ENCODE measurements at places on chromosomes 11 and 22.
A peak's percentile ranks its signal among the peaks of the same experiment; 100 is the strongest.

DNA sequence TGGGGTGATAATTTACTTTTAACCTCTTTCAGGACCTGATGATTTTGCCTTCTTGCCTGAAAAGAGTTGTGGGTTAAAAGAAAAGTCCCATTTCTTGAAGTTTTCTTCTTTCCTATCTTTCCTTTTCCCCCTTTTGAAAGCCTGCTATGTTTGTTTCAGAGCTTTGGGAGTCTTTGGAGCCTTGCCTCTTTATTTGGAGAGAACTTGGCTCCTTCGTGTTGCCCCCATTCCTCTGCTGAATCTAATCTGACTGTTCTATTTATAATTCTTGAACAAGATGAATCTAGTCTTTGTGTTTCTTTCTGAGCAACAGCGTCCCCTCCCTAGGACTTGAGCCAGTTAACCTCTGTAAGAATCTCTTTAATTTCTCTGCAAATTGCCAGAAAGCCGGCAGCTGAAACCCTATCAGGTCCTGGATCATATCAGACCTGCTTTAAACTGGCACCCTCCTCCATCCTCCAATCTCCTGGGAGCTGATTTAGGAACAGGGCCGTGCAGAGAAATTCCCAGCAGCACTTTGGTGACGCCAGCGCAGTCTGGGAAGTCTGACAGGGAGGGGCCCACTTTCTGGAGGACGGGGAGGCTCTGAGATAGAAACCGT is 289.1 kb upstream of the SORL1-AS1 start:
- DNase-seq: peak; percentile 77

DNA sequence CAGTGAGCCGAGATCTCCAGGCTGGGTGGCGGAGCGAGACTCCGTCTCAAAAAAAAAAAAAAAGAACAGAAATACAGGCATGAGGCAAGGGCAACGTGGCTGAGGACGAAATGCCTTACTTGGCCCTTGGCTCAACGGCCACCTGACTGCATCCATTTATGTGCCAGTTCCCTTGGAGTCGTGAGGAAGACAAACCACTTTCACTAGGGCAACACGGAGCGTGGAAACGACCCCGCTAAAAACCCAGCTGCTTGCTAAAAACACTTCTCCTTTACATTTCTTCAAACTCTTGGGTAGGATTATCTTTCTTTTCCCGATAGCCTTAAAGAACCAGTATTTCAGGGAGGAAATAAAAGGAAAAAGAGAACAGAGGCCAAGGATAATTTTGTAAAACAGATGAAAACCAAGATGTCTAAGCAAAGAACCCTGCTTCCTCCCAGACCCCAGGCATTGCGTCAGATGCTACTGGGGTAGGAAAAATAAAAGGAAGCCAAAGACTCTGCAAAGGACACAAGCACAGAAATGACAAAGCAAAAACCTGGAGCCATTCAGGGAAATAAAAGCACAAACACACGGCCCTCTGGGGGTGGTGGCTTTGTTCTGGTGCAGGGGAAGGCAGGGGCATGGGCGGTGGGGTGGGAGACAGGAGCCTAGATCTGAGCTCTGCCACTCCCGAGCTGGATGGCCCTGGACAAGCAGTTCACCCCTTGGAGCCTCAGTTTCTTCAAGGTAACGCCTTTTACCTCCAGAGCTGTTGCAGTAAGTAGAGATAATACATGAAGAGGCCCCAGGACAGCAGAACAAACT is 37.0 kb downstream of the PC start:
- DNase-seq: no peak

DNA sequence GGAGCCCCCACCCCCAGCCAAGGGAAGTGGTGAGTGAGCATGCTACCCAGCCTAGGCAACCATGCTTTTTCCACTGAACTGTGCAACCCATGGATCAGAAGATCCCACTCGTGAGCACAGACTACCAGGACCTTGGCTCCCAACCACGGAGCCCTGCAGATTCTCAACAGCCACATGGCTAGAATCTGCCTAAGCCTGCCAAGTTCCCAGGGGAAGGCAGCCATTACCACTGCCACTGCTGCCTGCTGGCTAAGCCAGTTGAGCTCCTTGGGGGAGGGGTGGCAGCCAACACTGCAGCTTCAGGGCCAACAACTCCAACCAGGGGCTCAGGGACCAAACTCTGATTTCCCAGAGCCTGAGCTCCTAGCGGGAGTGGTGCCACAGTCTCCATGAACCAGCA is 195.8 kb downstream of the DLG2 start:
- DNase-seq: no peak

GRCh38 chr11:17734986-17735817 is 621 bp downstream of the KCNC1 start:
- DNase-seq: peak; percentile 70

- no peak for DNase-seq
Measured at GRCh38 chr22:25395468-25395867, 169.0 kb upstream of the GRK3 start.

- no peak for DNase-seq
Measured at GRCh38 chr11:64799623-64800302, 3.3 kb downstream of the MAP4K2 start.

DNA sequence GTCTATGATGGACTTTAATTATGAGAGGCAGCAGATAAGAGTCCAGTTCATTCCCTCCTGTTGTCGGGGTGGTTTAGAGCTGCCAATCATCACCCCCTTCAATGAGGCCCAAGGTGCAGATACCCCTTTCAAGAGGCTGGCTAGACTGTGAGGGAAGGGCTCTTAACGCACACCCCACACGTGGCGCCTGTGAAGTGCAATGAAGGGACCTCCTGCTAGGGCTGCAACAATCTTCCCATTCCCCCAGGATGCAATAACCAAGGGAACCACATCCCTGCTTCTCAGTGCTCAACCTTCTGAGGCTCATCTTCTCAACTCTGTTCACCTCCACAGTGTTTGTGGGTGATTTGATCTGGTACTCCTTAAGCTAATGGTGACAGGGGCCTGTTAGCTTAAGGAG is 19.0 kb downstream of the TENM4 start:
- no peak for DNase-seq

DNA sequence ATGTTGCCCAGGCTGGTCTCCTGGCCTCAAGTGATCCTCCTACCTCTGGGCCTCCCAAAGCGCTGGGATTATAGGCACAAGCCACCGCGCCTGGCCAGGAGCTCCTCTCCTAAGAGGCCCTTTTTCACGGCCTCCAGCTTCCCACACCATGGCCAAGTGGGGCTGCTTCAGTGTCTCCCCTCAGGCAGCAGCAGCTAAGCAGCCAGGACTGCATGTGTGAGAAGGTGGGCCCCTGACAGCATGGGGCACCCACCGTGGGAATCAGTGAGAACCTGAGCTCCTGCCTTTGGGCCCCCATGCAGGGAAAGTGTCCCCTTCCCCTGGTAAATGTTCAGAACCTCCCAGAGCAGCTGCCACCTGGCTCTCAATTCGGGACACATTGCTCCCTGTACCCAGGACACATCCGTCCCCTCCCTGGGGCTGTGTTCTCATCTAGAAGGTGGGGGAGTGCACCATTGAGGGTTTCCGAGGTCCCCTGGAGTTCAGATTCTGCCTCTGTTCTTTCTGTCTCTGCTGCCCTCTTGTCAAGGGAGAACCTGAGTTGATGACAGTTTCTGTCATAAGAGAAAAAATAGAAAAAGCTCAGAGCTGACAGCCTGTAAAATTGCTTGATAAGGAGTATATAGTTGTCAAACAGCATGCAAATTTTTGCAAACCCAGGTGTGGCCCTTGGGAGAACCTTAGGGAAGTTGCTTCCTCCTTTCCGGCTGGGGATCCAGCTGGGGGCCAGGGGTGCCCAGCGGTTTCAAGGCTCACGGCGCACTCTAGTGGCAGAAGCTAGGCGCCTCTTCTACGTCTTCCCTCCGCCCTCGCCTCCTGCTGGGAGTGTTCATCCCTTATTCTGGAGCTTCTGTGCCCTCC is 29.7 kb downstream of the FAM83F start:
- peak; percentile 59 for DNase-seq

- DNase-seq: peak; percentile 81
Measured at GRCh38 chr22:24564376-24565058, 8.7 kb downstream of the SNRPD3 start.

DNA sequence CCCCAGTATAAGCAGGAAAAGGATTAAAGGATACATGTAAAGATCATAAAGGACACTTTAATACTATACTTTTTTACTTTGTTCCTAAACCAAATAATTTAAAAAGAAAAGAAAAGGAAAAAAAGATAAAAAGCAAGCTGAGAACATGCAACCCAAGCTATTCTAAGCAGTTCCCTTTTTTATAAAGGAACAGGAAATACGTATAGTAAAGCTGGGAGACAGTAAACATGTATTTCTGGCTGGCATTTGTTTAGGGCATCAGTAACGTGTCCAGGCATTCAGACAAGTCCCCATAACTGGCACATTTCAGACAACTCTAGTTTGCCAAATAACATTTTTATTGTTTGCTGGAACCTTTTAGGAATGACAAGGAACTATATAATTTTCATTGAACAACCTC is 24.9 kb downstream of the BCO2 start:
- DNase-seq: no peak

DNA sequence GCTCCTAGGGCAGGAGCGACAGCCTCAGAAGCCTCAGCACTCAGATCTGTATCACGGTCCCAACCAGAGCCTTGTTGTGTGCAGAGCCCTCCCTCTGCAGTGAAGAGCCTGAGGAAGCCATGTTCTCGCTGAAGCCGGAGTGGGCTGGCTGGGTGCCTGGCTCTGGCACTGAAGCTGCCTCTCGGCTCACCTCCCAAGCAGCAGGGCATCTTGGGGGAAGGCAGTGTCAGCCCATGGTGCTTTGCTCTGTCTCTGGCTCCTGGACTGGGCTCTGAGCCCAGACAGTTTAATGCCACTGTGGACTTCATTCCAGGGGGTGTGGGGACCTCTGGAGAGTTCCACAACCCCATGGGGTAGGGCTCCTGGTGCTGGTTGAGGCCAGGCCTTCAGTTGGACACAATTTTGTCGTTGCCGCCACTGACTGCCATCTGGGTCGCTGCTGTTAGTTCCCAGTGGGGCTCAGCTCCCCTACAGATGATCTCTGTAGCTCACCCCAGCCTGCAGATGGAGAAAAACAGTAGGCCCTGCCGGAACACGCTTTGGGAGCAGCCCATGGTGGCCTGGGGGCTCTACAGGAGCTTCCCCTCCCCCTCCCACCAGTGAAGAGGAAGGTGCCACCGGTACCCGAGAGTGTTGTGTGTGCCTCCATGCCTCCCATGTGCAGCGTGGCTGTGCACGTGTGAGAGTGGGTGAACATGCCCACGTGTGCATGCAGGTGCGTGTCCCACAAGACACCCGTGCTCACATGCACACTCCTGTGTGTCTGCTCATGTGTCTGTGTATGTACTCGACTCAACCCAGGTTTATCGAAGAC is 86.5 kb upstream of the B3GAT1 start:
- DNase-seq: no peak

DNA sequence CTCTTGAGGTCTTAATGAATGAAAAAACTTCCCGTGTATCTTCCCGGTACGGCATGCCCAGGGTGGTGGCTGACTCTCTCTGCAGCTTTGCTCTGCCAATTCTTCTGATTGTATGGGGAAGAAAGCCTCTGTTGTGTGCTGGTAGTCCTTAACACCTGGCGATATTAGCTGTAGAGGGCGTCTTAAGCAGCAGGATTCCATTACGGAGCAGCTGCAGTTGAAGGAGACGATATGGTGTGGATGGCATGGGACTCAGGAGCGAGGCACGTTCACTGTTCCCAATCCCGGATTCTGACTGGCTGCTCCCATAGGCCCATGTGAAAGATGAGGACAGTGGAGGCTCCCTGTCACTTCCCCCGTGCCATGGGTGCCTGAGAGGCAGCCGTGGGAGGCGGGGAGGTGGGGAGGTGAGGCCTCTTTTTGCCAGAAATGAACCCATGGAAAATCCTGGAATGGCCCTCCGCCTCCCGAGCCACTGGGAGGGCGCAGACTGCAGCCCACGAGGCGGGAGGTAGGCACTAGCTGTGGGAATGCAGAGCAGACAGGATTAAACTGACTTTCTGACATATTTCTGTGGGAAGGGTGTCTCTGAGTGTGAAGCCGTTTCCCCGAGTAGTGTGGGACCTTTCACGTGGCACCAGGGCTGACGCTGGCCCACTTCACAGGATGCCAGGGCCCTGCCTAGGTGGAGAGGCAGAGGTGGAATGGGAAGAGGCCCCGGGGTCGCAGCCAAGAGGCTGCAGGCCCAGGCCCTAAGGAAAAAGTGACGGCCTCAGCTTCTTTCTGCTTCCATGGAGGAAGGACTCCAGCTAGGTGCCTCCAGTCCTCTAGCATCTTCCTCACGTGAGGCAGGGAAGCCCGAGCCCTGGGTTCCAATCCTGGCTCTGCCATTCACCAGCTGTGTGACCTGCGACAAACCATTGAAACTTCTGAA is 121.4 kb upstream of the CD82 start:
- no peak for DNase-seq

DNA sequence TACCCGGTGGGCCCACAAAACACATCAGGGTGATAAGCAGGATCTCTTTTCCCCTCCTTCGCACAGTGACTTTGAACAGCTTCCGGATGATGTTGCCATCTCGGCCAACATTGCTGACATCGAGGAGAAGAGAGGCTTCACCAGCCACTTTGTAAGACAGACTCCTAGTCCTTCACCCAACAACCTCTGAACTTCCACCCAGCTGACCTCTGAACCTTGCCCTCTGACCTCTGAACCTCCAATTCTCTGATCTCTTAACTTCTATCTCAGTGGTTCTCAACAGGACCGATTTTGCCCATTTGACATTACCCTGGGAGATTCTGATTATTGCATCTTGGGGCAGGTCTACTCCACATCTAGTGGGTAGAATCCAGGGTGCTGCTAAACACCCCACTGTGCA is 3.2 kb downstream of the NCF4 start:
- no peak for DNase-seq

DNA sequence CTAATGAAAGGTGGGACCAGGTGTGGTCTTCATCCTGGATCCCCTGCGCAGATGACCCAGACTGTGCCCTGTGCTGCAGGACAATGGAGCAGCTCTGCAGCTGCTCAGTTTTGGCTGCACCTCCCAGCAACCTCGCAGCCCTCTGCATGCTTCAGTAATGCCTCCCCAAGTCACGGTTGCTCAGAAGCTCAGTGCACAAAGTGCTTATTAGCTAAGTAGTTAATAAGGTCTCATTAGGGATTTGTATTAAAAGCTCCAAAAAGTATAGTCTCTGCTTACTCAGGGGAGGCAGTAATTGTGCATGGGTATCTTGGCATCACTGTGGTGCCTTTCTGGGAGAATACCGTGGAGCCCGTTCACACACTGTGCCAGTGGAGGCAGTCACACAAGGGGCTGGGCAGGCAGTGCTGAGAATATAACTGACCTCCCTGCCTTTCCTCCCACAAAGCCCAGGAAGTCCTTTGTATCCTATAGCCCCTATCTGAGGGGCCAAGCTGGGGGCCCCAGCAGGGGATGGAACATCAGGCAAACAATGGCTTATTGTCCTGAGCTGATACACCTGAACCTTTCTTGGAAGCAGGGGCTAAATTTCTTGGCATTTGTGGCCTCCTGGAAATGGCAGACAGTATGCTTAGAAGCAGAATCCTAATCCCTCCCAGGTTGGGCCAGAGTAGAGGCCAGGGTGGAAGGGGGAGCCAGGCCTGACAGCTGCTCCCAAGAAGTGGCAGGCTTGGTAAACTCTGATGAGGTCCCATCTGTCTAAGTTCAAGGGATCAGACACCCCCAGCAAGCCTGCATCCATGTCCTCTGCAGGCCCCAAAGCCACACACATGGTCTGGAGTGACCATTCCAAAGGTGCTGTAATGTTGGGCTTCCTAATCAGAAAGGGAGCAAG is 125.5 kb upstream of the PARVA start:
- no peak for DNase-seq

- DNase-seq: no peak
Measured at GRCh38 chr11:57325735-57326048, 940 bp upstream of the TNKS1BP1 start.
